Motor neuron (in vitro differentiated cells): ENCODE measurements at places on chromosomes 2 and 18. TPM values are rescaled to one million over a fixed set of nuclear protein-coding genes. Genes with fewer than 3 reads are reported as not detected.

Gene HOXD13
- total RNA-seq = not detected in 2 replicates

Gene NPHP1
- total RNA-seq = 1.3 and 1.9 TPM in 2 replicates

Gene UGT1A10
- 0.40 and 0.81 TPM in 2 replicates for total RNA-seq

Gene HOXD8
- total RNA-seq = 21.0 and 26.2 TPM in 2 replicates

Gene CIDEA
- 0.14 and 0.15 TPM in 2 replicates for total RNA-seq

Gene IL1RL1
- total RNA-seq = 0.50 TPM in 1 of 2 replicates, not detected in the other

Gene CFAP210
- 2.1 and 3.1 TPM in 2 replicates for total RNA-seq

Gene COL3A1
- total RNA-seq = 594 and 650 TPM in 2 replicates

Gene DCDC2C
- total RNA-seq = not detected in 2 replicates

Gene MC4R
- 0.62 TPM in 1 of 2 replicates, not detected in the other for total RNA-seq

Gene SERPINB11
- not detected in 2 replicates for total RNA-seq

Gene UGT1A8
- total RNA-seq = not detected in 2 replicates

Gene GPR17
- total RNA-seq = 0.27 and 0.41 TPM in 2 replicates

Gene LYPD6B
- 0.41 and 0.82 TPM in 2 replicates for total RNA-seq

Gene MYO7B
- total RNA-seq = 0.09 and 0.16 TPM in 2 replicates

Gene NOSTRIN
- 2.3 and 4.6 TPM in 2 replicates for total RNA-seq
